Stimulated activated CD8-positive, alpha-beta memory T cell treated with anti-CD3 and anti-CD28 coated beads, Interleukin-4, amount 100 ng/mL, for 1 hour (primary cell): ENCODE measurements at places on chromosomes 6 and 20.

GRCh38 chr6:15754035-15754705 lies 91.3 kb upstream of the DTNBP1 start:
- no peak for DNase-seq

- no peak for DNase-seq
Measured at GRCh38 chr20:57888591-57888990, 178.8 kb upstream of the PMEPA1 start.

DNA sequence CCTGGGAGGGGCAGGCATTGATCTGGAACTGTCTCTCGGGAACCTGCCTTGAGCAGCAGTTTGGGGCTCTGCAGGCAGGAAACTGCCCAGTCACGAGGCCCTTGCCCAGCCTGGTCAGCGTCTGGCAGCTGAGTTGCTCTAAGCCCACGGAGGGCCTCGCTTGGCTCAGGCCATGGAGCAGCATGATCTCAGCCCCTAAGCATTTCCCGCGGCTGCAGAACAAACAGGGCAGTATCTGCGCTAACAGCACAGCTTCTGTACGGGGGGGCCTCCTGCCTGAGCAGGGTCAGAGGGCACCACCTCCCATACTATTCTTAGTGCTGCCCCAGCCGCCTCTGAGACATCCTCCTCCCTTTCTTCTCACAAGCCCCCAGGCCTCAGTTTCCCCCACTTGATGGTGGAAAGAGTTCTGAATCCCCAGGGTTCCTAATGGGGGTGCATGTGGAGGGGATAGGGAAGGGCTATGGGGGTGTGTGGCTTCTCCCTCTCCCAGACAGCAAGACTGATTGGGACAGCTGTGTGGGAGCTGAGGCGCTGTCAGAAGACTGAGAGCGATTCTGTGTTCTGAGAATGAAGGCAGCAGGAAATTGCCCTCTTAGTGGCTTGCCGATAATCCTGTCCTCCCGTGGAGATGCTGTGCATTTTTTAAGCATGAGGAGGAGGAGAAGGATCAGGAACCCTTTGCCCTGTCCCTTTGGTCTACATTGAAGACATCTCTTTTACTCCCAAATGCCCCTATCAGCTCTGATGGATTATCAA lies 46.4 kb downstream of the MOCS1 start:
- no peak for DNase-seq

- DNase-seq = no peak
Measured at GRCh38 chr6:22327881-22328280, 31.0 kb upstream of the PRL start.

GRCh38 chr20:59789686-59790085 lies 143.8 kb downstream of the SYCP2 start:
- DNase-seq = no peak

DNA sequence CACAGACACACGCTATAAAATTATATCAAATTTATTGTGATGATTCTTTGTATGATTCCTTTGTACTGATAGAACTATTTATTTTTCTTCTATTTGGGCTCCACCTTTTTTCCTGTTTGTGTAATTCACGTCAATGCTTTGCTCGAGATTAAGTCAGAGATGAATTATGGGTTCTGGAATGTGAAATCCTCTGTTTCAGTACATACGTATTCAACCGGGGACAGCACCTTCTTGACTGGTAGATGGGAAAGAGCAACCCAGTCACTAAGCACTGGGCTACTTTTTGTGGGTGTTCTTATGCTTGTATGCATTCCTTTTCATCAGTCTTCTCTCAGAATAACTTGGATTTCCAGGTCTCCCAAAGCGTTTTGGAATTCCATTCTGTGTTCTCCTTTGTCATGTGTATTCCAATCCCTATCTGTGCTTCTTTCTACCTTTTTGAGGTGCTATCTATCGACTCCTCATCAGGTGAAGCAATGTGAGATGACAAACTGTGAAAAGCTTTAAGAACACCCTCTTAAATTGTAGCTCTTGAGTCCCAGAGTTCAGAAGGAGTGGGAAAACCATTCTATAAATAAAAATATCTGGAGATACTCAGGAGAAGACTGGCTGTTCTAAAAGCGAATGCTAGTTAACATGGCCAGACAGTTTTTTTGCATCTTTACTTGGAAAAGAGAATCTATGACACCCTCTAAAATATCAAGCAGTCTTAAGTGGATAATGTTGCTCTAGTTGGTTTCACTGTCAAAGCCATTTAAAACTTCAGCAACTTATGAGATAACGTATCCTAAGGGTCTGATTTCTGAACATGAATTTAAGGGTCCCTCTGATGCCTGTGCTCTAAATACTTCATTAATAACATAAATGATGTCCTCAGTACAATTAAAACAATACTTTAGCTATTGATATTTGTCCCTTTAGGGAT lies 197.7 kb upstream of the PREP start:
- DNase-seq = no peak

DNA sequence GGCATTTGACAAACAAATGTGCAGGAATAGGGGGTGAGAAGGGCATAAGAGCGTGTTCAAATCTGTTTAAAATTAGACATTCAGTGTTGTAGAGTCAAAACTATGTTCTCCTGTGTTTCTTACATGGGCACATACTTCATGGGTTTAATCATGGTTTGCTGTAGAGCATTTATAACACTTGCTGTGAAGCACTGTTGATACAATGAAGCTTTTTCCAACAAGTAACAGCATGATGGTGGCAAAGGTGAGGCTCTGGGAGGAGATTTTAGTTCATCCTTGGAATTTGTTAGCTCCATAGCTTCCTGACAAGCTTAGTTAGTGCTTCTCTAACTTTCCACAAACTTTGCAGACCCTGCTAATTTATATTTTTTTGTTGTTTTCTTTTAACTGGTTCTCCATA lies 900.7 kb downstream of the TFAP2A start:
- DNase-seq = no peak

DNA sequence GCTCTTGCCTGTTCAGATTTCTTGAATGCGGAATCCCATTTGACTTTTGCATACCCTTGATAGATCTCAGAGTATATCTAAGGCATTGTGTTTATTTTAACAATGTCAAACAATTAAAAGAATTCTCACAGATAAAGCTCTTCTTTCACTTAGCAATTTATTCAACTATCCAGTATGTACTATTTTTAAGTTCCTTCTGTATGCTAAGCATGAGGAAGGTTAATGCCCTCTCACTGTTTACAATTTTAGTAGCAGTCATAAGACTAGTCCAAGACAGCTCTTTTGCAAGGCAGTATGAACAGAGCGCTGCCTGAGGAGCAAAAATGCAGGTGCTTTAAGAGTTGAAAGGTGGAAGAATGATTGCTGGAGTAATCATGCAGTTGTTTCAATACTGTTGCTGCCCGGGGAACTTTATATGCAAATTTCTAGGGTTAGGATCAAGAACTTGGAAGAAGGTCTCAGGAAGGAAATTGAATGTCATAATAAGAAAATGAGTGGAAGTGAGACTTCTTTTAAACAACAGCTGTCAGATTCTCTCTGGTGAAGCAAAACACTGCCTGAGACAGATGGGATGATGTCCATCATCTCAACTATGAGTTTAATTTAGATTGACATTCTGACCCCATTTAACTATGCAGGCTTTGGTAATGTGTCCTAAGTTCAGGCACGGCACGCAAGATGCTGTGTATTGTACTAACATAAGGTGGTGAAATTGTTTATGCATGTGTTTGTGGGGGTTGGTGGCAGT lies 1303.5 kb upstream of the CITED2 start:
- no peak for DNase-seq

- DNase-seq = no peak
Measured at GRCh38 chr6:163405412-163406309, 8.9 kb upstream of the QKI start.

GRCh38 chr20:38229376-38230252 lies 30.9 kb downstream of the KIAA1755 start:
- no peak for DNase-seq

DNA sequence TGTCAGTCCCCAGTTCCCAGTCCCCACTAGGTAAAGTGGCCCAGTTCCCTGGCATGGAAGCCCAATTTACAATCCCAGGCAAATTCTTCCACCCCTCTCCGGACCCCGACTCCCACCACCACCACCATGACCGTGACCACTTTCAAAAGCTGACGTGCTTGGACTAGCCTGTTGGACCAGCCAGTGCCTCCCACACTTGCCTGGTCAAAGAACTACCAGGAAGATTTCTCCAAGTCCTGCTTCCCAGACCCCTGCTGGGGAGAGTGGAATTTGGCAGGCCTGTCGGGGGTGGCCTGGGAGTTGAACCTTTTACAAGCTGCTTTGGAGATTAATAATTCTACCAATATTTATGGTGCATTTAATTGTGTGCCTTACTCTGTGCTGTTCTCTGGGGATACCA lies 1.4 kb upstream of the PTPRT start:
- DNase-seq = no peak

- no peak for DNase-seq
Measured at GRCh38 chr6:24231438-24231977, 105.5 kb downstream of the NRSN1 start.

- no peak for DNase-seq
Measured at GRCh38 chr6:152428126-152428525, 209.0 kb downstream of the SYNE1 start.

DNA sequence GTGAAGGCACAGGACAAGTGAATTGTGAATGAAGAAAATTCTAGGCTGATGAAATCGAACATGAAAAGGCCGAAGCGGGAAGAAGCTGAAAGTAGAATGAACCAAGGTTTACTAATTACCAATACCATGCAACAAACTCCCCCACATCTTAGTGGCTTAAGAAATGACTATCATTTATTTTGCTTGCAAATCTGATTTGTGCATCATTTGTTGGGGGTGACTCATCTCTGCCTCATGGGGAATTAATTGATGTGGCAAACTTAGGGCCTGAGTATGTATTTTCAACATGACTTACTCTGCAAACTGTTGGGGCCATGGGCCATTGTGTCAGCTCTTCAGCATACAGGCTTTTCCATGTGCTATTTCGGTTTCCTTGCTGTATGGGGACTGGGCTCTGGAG lies 26.8 kb downstream of the PPP1R14C start:
- DNase-seq = no peak

GRCh38 chr20:25546048-25546447 lies 39.3 kb downstream of the NINL start:
- DNase-seq = no peak

DNA sequence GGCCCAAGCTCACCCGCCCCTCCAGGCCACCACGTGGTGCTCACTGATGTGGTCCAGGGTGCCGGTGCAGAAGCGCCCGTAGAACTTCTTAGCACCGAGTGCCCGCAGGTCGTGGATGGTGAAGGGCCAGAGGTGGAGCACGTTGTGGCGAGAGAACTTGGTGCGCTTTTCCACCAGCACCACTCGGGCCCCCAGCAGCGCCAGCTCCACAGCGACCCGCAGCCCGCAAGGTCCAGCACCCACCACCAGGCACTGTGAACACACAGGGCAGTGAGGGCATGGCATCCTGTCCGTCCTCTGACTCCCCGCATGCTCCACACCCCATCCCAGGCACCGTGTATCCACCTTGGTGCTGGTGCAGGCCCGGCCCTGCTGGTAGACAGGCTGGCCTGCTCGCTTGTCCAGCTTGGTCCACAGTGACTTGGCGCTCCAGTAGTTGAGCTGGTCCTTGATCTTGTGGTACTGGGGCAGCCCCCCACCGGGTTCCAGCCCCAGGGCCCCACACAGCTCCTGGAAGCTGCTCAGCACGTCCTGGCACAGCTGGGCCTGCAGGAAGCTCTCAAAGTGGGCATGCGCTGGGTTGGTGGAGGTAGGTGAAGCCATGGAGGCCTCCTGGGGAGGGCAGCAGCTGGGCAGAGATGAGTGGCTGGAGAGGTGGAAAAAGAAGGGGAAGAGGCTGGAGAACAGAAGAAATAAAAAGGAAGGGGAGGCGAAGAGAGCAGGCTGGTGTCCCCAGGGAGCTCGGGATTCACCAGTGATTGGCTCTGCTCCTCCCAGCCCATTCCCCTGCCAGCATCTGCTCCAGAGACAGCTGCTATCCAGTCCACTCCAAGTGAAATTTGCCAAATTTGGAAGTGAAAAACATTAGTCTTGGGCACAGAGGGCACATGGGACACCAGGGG lies 1.7 kb downstream of the MICAL1 start:
- DNase-seq = no peak

- DNase-seq = no peak
Measured at GRCh38 chr6:24961852-24962251, 26.1 kb upstream of the RIPOR2 start.

DNA sequence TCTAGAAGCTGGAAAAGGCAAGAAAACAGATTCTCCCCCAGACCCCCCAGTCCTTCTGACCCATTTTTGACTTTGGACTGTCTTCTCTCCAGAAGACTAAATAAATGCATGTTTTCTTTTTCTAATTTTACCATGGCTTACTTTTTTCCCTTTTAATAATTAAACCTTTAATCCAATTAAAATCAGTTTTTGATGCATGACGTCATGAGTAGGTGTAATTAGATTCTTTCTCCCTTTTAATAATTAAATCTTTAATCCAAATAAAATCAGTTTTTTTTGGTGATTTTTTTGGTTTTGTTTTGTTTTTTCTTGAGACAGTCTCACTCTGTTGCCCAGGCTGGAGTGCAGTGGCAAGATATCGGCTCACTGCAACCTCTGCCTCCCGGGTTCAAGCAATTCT lies 13.2 kb upstream of the NCOA5 start:
- DNase-seq = no peak

DNA sequence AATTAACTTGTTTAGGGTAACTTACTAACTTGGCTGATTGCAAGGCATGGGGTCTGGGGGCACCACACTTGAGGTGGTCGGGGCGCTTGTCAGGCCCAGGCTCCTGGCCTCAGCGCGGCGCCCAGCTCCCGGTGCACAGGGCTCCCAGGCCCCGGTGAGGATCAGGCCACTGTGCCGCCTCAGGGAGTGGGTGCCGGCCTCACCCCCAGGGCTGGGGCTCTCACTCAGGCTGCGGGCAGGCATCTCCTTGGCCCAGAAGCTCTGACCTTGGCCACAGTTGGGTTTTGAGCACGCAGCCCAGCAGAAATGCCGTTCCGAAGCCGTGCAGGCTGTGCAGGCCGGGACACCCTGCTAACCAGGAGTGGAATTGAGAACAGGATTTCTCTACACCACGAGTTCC lies 37.8 kb upstream of the BHLHE23 start:
- no peak for DNase-seq

DNA sequence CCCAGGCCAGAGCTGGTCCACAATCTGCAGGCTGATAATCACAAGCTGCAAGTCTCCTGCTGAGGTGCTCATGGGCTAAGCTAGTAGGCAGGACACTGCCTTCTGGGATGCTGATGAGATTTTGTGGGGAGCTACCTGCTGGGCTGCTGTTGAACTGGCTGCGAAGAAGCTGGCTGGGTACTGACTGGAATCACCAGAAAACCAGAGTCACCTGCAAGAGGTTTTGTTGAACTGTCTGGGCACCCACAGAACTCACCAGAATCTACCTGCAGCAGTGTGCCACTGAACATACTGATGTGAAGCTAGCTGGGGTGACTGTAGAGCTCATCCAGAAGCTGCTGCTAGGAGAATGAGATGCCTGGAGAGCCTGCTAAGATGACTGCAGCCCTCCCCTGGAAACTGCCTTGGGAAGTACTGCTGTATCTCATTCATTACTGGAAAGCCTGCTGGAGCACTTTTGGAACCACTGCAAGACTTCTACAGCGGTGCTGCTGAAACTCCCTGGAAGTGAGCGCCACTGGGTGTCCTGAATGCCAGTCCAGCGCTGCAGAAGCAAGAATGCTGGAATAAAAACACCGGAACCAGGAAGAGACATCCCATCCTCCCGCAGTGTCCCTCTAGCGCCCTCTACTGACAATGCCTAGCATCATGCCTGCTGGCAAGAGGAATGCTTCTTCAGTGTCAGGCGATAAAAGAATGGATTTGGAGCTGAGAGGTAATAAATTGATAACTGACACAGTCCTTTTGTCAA lies 64.9 kb upstream of the ARHGAP18 start:
- DNase-seq = no peak

GRCh38 chr6:103153016-103153415 lies 1706.7 kb downstream of the HACE1 start:
- no peak for DNase-seq
